ENCODE measurements at places on chromosomes 6 and 20.

- DNase-seq = no peak
Observed at GRCh38 chr6:148864941-148865340, 118.1 kb downstream of the UST start.

- peak; percentile 57 for DNase-seq
Observed at GRCh38 chr6:43951063-43951755, 176.0 kb downstream of the MRPL14 start.

- DNase-seq = peak; percentile 27
Observed at GRCh38 chr6:44969446-44970185, 358.5 kb upstream of the RUNX2 start.

GRCh38 chr6:3557336-3557735 is 100.5 kb upstream of the SLC22A23 start:
- no peak for DNase-seq

DNA sequence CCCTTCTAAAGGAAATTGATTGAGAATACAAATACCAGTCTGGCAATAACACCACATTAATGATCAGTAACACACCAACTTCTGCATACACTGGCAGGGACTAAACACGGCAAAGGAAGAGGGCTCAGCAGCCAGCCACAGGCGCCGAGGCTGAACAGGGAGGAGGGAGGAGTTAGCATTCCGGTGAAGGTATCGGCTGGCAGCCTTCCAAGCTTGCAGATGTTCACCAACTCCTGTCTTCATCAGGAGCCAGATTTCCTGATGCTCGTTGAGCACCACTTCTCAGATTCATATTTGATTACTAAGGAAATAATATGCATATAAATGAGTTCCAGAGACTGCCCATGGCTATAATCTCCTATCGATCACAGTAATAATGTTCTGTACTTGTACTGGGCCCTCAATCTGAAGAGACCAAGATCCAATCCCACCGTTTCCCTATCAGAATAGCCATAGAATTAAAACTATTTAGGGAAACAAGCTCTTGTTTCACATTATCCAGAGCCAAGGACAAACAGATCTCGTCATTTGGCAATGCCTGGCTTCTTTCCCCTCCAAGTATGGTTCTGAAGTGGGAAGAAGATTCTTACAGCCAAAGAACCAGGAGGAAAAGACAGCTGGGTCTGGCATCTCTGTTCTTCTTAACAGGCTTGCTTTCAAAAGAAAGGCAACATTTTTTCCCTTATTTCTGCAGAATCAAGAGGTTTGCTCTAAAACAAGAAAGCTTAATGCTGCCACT is 42.2 kb downstream of the GFOD1 start:
- peak; percentile 74 for DNase-seq

GRCh38 chr6:110934381-110934898 is 24.1 kb upstream of the GTF3C6 start:
- DNase-seq = no peak

DNA sequence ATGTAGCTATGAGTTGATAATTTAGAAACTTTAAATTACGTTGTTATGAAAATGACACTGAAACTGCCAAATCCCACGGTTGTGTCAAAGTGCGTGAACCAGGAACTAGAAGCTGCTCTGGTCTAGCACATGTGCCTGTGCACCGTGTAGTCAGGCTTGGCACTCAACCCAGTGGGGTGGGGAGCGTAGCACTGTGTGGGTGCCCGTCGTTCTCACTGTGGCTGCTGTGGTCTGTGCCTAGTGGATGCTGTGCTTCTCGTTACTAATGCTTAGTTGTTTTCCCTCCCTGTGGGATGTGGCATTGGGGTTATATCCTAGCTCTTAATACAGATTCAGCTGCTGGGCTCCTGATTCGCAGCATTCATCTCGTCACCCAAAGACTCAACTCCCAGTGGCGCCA is 46.2 kb upstream of the ADIG start:
- no peak for DNase-seq

GRCh38 chr6:46419576-46420002 is 71.7 kb downstream of the RCAN2 start:
- DNase-seq = peak; percentile 71

GRCh38 chr20:60206259-60206658 is 248.0 kb downstream of the CDH26 start:
- peak; percentile 65 for DNase-seq

DNA sequence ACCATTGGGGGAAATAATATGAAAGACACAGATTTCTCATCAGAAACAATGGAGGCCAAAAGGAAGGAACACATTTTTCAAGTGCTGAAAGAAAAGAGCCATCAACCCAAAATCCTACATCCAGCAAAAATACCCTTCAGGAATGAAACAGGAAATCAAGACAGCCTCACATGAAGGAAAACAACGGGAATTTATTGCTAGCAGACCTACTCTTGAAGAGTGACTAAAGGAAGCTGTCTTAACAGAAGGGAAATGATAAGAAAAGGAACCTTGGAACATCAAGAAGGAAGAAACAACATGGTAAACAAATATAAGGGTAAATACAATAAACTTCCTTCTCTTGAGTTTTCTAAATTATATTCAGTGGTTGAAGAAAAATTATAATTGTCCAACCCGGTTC is 44.2 kb downstream of the RNF24 start:
- DNase-seq = no peak

DNA sequence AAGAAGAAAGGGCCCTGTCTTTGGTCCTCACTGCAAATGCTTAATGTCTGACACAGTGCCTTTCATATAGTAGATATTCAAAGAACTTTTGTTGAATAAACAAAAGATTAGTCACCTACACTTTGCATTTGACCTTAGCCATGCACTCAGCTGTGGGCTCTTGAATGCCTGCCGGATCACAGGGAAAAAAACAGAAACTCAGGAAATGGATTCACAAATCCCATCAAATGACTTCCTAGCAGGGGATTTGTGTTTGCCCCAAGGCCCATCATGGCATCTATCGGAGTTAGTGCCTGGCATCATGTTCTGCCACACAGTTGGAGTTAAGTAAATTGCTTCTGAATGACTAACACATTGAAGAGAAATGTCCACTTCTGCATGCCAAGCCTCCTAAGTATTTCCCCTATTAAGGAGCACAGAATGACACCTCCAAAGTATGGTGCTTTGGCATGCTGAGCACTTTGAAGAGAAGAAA is 72.3 kb upstream of the DST start:
- DNase-seq = peak; percentile 77

GRCh38 chr6:138001750-138002349 is 105.4 kb downstream of the PERP start:
- peak; percentile 51 for DNase-seq

GRCh38 chr6:81625216-81625615 is 127.3 kb downstream of the TENT5A start:
- DNase-seq = no peak

DNA sequence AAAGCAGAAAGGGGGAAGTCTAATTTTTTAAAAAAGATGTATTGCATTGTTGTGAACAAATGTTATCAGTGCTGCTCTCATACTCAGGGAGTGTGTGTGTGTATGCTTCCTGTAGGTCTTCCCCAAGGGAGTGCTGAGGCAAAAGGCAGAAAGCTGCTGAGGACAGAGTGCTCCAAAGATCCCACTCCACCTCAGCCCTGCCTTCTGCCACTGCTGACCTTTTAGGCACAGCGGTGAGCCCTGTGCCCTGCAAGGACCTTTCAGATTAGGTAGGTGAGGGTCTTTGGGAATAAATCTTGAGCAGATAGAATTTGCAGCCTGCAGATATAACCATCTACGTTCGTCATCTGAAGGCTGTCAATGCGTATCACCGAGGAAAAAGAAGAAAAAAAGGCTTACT is 756.4 kb upstream of the MMS22L start:
- no peak for DNase-seq

GRCh38 chr6:15234068-15234758 is 11.7 kb upstream of the JARID2 start:
- no peak for DNase-seq

DNA sequence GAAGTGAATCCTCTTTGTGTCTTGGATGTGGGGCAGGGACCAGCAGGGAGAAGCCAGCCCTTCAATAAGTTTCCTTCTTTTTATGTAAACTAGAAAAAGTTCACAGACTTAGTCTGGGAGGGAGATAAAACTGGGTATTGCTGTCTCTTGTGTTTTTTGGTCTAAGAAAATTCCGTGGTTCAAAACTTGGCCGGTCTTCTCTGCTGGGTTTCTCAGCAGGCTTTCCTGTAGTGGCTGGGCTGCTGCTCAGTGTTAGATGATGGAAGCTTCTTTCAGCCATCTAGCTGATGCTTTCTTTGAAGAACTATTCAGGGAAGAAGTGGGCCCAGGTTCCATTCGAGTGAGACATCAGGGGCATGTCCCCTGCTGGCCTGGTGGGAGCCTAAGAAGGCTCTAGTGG is 70.7 kb upstream of the SCP2D1 start:
- DNase-seq = peak; percentile 26

DNA sequence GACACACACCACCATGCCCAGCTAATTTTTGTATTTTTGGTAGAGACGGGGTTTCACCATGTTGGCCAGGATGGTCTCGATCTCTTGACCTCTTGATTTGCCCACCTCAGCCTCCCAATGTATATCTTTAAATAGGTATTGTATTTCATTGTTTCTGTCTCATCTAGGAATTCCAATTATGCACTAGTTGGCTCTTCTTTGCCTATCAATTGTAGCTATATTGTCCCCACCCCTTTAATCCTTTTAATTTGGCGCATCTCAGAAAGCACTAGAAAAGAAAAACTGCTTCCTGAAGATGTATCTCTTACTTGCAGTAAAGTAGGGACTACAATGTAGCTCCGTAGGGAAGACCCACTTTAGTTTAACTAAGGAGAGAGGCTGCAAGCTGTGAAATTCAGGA is 10.5 kb upstream of the MAVS start:
- no peak for DNase-seq

GRCh38 chr6:29680416-29680815 is 536 bp downstream of the ZFP57 start:
- DNase-seq = no peak

GRCh38 chr6:114334237-114334636 is 8.6 kb downstream of the HS3ST5 start:
- DNase-seq = no peak

DNA sequence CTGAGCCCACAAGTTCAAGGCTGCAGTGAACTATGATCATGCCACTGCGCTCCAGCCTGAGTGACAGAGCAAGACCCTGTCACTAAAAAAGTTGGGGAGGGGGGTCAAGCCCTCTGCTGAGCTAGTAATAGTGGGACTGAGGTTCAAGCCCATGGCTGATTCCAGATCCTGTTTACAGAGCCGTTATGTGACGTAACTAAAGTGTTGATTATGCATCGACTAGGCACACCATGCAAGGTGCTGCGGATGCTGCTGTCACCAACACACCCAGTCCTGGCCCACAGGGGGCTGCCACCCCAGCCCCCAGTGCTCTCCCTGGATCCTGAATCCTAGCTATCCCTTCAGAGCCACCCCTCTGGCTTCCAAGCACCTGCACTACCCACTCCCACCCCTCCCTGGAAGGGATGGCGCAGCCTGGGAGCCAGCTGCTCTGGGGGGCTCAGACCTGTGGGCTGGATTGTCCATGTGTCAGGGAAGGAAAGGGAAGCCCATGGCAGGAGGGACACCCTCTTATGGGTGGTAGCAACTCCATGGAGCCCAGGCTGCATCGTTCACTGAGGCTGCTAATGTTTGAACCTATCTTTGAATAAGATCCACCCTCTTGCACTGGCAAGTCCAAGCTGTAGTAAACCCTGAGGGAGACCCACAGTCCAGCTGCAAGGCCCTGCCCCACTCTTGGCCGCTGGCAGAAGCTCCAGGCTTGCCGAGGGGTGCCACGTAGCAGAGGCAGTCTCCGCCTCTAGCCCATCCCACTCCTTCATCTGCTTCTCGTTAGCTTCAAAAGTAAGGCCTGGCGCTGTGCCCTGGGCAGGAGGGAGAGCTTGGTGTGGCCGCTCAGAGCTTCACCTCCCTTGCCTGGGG is 95.0 kb downstream of the SNX5 start:
- DNase-seq = peak; percentile 99

DNA sequence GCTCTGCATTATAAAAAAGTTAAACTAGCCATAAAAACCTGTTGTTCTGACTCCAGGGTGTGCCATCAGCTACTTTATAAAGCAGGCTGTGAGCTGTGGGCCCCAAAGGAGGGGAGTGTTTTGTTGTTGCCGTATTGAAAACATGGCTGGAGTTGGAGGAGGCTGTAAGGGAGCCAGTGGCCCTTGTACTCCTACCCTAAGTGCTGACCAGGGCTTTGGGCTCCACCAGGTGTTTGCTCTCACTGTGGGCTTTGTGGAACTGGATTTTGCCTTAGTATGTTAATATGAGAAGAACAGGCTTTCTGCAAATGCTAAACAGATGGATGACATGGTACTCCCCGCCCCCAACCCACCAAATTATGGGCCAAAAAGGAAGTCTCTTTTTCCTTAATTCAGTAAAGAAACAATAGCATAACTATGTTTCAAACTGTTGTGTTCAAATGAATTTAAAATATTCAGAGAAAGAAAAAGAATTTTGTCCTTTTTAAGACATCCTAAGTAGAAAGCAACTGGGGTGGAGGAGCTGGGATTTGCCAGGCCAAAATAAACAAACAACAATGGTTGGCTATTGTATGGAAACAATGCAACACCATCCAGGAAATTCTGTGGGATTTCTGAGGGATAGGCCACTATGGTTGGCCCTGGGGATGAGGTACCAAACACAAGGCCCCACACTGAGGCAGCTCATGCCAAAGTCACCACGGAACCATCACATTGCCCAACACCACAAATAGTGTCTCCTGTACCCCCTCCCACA is 63.3 kb downstream of the PLCG1 start:
- DNase-seq = no peak

GRCh38 chr6:109695468-109695867 is 4.4 kb downstream of the FIG4 start:
- no peak for DNase-seq

GRCh38 chr6:53796451-53796780 is 1.6 kb downstream of the LRRC1 start:
- no peak for DNase-seq

GRCh38 chr6:107717781-107718180 is 106.3 kb downstream of the SCML4 start:
- DNase-seq = no peak

DNA sequence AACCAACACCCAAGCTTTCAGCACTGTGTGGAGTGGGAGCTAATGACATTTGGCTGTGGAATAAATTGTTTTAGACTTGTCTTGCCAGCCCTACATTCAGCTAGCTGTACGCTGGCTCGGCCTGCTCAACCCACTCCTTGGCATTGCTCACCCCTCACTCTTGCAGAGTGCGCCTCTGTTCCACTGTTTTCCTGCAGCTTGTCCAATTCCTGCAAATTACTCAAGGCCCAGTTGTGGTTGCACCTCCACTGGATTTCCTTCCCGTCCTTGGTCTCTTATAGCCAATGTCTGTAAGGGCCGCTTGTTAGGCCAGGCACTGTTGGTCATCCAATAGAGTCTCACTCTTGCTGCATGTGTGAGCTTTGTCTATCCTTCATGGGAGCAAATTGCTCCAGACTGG is 289.2 kb upstream of the RNF24 start:
- no peak for DNase-seq

All from fibroblast of upper back skin (primary cell).